ENCODE measurements at places on chromosomes 2 and 18. TPM values are rescaled to one million over a fixed set of nuclear protein-coding genes. Genes with fewer than 3 reads are reported as not detected.

DNA sequence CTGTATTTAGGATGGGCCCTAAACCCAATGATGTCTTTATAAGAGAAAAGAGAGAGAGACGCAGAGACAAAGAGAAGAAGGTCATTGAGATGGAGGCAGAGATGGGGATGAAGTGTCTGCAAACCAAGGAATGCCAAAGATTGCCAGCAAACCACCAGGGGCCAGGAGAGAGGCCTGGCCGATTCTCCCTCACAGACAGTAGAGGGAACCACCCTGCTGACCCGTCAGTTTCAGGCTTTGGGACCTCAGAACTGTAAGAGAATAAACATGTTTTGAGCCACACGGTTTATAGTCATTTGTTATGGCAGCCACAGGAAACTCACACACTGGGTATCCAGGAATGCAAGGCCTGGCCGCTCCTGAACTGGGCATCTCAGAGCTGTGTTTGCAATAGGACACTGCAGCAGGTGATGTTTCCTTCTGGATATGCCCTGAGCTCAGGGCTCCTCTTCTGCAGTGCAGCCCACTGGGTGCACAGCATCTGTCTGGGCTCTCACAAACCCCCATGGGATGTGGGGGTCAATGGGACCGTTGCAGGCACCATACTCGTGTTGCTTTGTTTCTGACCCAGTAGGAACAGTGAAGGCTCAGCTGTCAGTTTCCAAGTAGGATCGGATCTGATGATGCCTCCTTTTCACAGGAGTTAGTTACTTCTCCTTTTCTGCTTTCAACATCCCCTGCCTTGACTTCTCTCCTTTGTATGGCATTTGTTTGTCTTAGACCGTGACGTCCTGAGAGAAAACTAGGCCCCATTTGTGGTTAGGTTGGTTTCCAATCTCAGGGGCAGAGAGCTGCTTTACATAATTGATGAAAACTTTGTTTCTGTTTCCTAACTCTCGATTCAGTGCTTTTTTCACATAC lies 20.8 kb downstream of the PTPN18 start:
- DNase-seq = no peak

DNA sequence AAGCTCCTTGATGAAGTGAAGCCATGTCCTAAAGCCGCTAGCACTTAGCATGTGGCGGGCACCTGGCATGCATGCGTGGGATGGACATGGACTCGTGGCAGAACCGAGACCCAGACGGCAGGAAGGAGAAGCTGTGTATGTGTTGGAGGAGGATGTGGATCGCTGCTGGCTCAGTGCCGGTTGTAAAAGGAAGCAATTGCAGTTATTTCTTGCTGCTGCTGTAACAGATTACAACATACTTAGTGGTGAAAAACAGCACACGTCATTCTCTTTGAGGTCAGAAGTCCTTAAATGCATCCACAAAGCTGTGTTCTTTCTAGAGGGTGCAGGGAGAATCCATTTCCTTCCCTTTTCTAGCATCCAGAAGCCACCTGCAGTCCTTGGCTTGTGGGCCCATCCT lies 74.6 kb downstream of the AGAP1 start:
- no peak for DNase-seq

DNA sequence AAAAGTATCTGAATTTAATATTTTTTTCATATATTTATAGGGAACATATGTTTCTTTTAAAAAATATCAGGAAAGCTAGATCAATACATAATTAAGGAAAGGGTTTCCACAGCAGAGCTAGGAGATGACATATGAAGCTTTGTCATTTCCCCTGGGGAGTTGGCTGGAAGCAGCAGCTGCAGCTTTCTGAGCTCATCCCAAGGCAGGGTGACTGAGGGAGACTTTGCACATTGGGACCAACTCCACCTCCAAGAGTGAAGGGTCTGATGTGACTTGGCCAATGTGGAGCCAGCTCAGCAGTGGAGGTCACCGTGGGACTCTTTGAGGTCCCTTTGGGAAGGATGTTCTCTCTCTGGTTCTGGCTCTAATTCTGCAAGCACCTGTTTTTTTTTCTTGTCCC lies 315.1 kb downstream of the RDH14 start:
- no peak for DNase-seq

DNA sequence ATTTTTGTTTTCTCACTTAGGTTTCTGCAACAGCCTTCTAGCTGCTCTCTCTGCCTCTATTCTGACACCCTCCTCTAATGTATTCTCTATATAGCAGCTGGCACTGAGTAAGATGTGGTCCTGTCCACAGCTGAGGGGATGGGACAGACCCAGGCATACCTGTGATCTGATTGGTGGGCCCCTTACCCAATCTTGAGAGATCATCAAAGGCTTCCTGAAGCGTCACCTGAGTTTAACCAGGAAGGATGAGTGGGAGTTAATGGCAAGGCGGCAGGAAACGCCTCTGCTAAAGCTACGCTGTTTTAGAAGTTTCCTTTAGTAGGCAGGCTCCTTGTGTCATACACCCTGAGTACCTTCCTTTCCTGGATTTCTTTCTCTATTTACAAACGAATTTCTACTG lies 5.7 kb upstream of the TET3 start:
- no peak for DNase-seq

DNA sequence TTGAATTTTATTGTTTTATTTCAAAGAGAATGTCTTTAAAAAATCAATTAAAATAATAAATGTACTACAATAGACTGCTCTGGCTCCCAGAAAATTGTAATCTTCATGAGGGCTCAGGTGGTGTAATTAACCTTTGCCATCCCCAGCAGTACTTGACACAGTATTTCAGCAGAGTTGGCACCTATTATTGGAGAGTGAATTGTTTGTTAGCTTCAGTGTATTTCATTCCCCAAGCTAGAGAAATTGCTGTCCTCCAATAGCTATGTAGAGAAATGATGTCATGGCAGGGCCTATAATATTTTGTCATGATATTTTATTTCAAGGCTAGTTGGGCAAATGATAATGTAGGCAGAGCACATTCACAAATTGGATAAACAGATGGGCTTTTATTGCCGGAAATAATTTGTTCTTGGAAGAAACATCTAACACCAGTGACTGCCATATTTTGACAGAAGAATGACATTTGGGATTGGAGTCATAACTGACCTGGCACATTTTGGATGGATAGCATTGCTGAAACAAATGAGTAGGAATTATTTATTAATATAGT lies 712.0 kb upstream of the NXPH2 start:
- no peak for DNase-seq

DNA sequence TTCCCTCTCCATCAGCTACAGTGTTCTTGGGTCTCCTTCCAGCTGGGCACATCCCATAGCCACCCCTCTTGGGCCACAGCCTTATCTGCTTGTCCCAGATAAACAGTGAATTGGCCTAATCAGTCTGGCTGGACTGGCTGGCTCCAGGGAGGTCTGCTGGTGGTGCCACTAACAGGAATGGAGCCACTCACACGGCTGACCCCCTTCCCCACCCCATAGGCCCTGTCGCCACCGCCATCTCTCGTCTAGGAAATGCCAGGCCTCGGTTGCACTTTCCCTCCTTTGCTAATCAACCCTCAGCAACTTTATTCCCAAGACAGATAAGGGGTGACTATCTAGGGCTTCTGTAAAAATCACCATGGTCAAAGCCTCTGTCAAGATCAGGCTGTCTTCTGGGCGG lies 23.0 kb upstream of the TNP1 start:
- no peak for DNase-seq

- no peak for DNase-seq
Measured at GRCh38 chr2:101710036-101710435, 12.5 kb downstream of the MAP4K4 start.

DNA sequence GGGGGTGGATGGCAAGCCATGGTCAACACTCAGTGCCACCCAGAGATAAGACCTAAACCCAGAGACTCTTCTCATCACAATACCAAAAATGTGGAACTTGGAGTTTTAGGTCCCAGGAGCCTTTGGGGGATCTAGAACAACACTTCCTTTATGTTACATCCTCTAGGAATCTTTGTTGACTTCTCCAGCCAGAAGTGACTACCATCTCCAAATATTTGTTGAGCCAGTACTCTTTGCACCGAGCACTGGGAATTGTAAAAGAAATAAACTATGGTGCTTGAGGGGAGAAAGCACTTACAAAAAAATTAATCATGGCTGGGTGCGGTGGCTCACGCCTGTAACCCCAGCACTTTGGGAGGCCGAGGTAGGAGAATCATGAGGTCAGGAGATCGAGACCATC lies 120.0 kb upstream of the TMEM200C start:
- no peak for DNase-seq

- no peak for DNase-seq
Measured at GRCh38 chr2:70888923-70889715, 46.6 kb upstream of the ATP6V1B1 start.

DNA sequence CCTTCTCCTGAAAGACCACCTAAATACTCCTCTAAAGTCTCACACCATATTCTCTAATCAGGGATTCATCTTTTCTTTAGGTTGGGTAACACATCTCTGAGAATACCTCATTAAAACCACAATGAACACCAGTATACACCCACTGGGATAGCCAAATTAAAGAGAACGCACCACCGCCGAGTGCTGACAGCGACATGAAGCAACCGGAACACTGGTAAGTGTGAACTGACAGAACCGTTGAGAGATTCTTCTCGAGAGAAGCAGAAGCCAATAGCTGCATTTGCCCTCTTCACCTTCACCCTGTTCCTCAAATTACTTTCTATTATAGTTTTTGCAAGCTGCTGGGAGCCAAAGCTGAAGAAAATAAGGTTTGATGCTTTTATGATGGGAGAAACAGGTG lies 318.5 kb downstream of the FBXO15 start:
- DNase-seq = no peak

DNA sequence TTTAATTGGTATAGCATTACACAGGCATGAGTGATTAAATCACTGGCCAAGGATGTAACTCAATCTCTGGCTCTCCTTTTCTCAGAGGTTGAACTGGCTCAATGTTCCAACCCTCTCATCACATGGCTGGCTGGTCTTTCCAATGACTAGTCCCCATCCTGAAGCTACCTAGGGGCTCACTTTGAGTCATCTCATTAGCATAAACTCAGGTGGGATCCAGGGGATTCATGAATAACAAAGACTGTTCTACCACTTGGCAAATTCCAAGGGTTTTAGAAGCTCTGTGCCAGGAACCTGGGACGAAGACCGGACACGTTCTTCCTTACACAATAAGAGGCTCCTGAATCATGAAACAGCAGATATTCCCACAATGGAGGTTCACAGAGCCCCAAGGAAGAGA lies 145.0 kb upstream of the SPATS2L start:
- DNase-seq = no peak

- DNase-seq = no peak
Measured at GRCh38 chr2:25419678-25420242, 78.0 kb upstream of the DNMT3A start.

EVX2 gene
- total RNA-seq = not detected

ZNF521 gene
- total RNA-seq = 38.1 TPM

PRSS56 gene
- not detected for total RNA-seq

MAP2 gene
- 36.4 TPM for total RNA-seq

GRCh38 chr2:72603481-72603880 lies 222.4 kb downstream of the EXOC6B start:
- no peak for DNase-seq

- no peak for DNase-seq
Measured at GRCh38 chr2:227460833-227461232, 11.1 kb upstream of the AGFG1 start.

OSR1 gene
- total RNA-seq = 124 TPM

- DNase-seq = no peak
Measured at GRCh38 chr2:118240276-118240675, 152.0 kb downstream of the INSIG2 start.
